ENCODE measurements at places on chromosomes 6 and 20. TPM values are rescaled to one million over a fixed set of nuclear protein-coding genes. Genes with fewer than 3 reads are reported as not detected.
A peak's percentile ranks its signal among the peaks of the same experiment; 100 is the strongest.

GRCh38 chr20:11302436-11302835 is 615.3 kb upstream of the BTBD3 start:
- DNase-seq = no peak

Gene COL21A1
- total RNA-seq = not detected

Gene ULBP3
- 0.77 TPM for total RNA-seq

DNA sequence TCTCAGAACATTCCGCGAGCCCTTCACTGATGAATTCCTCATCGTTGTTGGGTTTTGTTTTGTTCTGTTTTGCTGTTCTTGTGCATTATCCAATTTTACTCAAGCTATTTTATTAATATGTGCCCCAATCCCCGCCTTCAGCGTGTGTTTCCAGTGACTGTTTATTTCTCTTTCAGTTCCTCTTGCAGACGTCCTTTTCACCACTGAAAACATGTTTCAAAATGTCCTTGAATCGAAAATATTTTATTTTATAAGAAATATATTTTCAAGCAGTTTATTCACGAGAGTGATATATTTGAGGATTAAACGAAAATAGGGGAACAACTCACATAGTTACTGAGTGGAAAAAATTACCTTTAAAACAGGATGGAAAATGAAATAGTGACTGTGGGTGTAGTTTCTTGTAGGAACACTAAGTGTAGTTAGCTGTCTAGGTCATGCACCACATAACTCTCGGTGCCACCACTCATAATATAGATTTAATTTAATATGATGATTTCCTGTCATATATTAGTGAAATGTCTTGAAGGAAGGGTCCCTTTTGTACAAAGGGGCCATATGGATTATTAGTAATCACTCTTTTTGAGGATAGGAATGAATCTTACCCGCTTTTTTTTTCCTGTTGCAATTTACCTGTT is 45.3 kb upstream of the HDDC2 start:
- DNase-seq = no peak

- DNase-seq = no peak
Measured at GRCh38 chr6:25259756-25260155, 19.4 kb upstream of the CARMIL1 start.

Gene TRIM10
- total RNA-seq = 0.16 TPM

Gene POM121L2
- not detected for total RNA-seq

GRCh38 chr6:42349753-42350511 is 101.8 kb downstream of the TRERF1 start:
- DNase-seq = no peak

Gene CLIC5
- 2.2 TPM for total RNA-seq

Gene CD40
- 4.0 TPM for total RNA-seq

DNA sequence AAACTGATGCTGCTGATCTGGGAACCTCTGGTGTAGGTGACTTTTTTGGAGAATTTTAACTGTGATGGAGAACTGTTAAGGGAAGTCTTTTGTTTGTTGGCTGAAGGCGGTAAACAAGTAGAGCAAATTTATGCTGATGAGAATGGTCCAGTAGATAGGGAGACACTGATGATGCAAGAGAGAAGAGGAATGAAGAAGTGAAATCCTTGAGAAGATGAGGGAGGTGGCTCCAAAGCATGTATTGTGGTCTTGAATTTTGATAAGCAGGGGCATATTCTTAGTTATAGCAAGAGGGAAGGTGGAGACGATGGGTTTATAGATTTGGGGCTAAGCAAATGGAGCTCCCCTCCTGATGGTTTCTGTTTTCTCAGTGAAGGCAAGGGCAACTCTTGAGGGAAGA is 22.0 kb downstream of the MAPK14 start:
- DNase-seq = no peak

DNA sequence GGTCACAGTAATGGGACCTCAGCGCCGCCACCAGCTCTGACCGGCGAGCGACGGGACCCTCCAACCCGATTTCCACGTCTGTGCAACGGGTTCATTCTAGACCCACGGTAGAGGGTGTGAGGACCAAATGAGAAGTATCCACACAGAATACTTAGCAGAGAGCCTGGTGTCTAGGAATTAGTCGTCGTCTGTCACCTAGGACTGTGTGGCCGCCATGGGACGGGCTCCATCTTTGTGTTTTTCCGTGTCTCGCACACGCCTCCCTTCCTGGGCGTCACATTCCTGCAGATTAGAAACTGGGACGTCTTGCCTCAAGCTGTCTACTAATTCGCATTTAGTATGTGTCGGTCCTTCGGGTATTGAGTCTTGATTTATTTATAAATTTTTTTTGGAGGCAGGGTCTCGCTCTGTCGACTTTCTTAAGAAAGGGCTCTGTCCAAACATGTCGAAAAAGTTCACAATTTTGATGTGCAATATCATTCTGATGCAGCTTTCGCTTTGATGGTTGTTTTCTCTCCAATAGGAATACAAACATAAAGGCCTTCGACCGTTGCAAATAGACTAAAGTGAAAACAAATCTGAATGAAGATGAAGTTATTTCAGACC is 563 bp downstream of the MGME1 start:
- DNase-seq = peak; percentile 71

Gene THEMIS
- total RNA-seq = 24.5 TPM

GRCh38 chr20:33676652-33677645 is 2.7 kb upstream of the NECAB3 start:
- no peak for DNase-seq

Gene FOXA2
- total RNA-seq = not detected

Gene RGS17
- not detected for total RNA-seq

Gene BMP6
- 0.14 TPM for total RNA-seq

DNA sequence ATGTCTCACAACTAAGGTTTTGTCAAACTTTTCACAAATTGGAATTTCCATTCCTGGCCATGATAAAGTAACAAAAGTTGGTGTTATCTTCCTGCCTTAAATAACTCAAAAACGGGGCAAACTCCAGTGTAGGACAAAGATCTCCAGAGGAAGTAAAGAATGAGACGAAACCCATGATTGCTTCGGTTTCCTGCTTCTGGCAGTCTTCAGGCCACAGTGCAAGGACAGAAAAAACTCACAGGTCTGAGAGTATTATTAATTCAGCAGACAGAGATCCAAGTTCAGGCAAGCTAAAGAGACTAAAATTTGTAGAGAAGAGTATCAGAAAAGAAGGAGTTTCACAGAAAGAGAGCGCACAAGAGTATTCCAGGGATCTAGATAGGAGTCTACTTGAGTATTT is 64.8 kb upstream of the RCAN2 start:
- no peak for DNase-seq

Gene ATF6B
- total RNA-seq = 60.2 TPM

DNA sequence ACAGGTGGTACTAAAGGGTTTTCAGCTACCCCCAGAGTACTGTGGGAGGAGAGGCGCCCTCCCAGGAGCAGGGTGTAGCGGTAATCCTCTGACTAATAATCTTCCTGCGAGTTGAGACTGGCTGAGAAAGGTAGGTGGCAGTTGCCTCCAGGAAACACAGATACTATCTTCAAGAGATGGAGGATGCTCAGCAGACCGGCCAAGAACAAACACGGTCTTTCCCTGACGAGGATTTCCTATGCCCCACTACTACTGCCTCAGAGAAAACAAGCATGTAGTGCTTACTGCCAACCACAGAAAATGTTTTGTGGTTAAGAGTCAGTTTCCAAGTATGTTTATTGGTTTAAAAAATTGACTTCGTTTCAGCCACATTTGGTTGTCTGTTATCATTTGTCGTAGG is 26.8 kb downstream of the C6orf89 start:
- DNase-seq = peak; percentile 74

Gene SRSF12
- 0.27 TPM for total RNA-seq

Gene EEF1A2
- total RNA-seq = 0.69 TPM

GRCh38 chr20:25739615-25740320 is 43.1 kb upstream of the ZNF337 start:
- DNase-seq = no peak

Gene SLC44A4
- 0.19 TPM for total RNA-seq

DNA sequence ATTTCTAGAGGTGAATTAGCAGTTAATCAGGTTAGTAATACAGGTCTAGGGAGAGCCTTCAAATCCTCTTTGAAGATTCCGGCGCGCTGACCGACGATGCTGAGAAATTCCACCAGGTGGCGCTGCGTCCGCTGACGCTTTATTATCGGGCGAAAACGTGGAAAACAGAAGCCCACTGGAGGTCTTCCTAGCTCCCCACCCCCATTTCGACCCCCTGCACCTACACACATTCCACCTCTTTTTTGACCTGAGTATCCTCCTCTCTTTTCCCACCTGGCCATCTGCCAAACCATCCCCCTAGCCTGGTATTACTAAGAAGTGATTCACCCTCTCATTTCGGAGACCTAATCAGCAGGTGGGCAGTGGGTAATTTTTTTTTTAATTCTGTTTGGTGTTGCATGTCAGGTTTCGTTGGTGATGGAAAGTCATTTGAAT is 65.4 kb upstream of the RIN2 start:
- DNase-seq = peak; percentile 68

GRCh38 chr6:124599656-124600055 is 362.6 kb upstream of the RNF217 start:
- no peak for DNase-seq
